ENCODE measurements at places on chromosomes 6 and 20.

DNA sequence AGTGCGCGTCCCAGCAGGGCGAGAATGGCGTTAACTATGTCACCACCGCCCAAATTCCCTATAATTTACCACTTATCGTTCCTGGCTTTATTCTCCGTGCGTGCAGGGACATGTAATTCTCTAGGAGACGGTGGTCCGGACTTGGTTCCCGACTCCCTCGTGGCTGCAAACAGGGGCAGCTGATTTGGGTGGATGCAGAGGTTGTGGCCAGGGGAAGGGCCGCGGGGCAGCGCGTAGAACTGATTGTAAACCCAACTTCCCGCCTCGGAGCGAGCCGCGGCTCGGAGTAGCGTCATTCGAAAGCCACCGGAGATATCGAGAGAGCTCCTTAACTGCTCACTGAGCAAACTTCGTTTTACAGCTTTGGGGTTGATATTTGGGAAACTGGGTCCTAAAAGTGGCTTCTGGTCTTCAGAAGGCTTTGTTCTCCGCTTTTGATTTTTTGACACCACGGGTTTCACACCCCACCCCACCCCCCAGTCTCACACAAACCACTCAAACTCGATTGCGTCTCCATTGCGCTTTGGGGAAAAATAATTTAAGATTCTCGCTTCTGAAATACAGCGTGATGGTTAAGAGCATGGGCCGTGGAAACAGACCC, 17.5 kb upstream of the ZSCAN9 start:
- no peak for DNase-seq

- DNase-seq = no peak
Observed at GRCh38 chr6:125749865-125750691, 646 bp downstream of the HEY2 start.

GRCh38 chr20:11278461-11278860, 604.7 kb upstream of the JAG1 start:
- no peak for DNase-seq

- no peak for DNase-seq
Observed at GRCh38 chr6:170208651-170209353, 82.1 kb downstream of the DLL1 start.

GRCh38 chr6:157524735-157525134, 143.7 kb downstream of the ZDHHC14 start:
- no peak for DNase-seq

- no peak for DNase-seq
Observed at GRCh38 chr6:30840935-30841643, 43.2 kb upstream of the DDR1 start.

DNA sequence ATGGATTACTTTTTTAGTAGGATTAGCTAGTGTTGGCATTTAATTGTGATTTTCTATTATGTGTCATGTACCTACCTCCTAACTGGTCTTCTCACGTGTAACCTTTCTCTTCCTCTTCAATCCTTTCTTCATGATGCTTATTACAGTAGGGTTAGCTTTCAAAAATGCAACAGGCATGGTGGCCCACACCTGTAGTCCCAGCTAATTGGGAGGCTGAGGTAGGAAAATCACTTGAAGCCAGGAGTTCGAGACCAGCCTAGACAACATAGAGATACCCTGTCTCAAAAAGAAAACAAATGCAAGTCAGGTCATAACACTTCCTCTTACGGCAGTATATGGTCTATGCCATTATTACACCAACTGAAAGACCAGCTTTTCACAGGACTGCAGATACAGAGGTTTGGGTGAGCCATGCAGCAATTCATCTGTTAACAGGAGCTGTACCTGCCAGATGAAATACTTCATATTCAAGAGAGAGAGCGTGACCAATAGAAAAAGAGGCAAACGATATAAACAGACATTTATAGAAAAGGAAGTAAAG, 195.0 kb downstream of the TMEM242 start:
- DNase-seq = no peak

DNA sequence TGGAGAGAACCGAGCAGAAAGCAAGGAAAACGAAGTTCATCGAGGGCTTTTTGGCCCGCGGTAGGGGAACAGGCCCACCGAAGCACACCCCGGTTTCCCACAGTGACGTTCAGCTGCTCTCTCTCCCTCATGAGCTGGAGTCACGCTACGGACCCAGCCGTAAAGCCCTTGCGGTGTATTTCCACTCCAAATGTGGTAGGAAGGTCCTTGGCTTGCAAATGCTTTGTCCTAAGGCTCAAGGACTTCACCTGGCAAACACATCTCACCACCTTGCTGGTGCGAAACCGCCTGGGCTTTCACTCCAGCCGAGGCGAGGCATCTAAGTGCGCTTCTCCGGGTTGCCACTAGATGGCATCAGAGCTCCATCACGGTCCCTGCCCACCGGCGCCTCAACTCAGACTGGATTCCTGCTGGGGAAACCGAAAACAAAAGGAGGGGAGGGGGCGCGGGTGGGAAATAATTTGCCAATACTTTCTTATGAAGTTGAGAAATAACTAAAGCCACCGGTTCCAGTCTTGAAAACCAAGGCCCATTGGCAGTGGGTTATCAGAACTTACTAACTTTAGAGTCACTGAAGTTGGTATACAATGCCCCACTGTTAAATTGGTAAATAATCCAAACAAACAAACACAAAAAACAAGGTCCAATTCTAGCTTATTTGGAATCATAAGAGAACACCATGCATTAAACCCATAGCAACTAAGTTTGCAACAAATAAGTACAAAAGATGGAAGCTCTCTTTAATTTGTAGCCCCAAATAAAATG, 13.4 kb upstream of the FOXC1 start:
- no peak for DNase-seq

DNA sequence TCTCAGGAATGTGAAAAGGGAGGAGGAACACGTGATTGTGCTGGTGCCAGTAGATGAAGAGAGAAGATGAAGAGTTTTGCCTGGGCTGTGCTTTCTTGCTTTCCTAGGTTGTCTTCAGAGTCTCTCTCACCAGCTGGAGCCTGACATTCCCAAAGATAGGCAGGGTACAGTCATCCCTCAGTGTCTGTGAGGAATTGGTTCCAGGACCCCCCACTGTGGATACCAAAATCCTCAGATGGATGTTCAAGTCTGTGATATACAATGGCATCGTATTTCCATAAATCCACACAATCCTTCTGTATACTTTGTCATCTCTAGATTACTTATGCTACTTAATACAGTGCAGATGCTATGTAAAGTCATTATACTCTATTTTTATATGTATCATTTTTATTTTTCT, 113.5 kb downstream of the SAMD5 start:
- no peak for DNase-seq

- DNase-seq = no peak
Observed at GRCh38 chr6:166169549-166170421, 2.1 kb upstream of the TBXT start.

DNA sequence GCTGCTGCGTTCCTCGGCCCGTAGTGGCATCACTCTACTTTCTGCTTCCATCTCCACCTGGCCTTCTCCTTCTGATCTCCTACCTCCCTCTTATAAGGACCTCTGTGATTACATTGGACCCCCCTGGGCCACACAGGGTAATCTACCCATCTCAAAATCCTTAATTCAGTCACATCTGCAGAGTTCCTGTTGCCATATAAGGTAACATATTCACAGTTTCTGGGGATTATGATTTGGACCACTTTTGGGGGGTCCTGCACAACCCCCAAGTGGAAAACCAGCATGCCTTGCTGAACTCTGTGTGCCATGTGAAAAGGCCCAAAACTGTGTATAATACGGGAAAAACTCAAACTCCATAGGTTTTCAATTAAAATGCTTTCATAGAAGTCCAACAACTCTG, 51.1 kb downstream of the LY86 start:
- DNase-seq = no peak

GRCh38 chr6:29005183-29005885, at the start of gene ZNF311:
Gene ZNF311 (minus strand): TSS chr6:29005315. CDS start chr6:29003954, 1,361 bp downstream.
- no peak for DNase-seq

DNA sequence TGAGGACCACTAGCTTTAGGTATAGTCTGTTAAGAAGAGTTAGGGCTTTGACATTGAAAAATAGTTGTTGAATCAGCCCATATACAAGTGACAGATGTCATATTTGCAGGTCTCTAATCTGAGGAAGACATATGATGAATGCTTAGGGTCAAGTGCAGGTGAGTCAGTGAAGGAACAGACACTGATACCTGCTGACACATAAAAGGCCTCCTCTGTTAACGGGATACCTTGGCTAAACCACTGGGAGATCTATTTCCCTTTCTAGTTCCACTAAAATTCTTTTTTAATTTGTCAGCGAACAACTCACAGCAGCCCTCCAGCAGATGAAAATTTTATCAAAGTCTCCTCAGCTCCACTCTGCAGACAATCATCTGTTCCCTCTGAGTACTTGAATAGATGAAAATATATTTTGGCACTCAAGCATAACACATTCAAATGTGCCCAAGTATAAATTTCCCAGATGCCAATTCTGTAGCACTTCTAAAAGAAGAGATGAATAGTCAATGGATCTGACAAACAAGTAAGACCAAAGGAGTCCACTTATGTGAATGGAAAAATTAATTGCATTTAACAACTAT, 154.0 kb downstream of the KIF16B start:
- DNase-seq = no peak

DNA sequence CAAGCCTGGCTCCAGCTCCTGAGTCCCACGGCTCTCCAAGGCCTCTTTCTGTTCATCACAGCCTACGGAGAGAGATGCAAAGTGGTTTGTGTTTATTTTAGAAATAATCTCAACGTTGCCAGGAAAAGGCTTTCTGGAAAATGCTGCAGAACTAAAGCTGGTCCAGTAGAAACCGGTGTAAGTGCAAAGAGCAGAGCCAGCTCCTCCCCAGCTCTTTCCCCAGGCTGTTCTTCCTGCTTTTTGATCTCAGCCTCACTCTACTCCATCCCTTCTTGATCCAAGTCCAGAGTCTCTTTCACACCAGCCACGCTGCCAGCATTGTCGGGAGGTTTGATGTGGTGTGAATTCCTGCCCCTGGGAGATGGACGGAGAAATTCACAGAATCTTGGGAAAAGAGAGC, 69.8 kb downstream of the TMEM170B start:
- no peak for DNase-seq

DNA sequence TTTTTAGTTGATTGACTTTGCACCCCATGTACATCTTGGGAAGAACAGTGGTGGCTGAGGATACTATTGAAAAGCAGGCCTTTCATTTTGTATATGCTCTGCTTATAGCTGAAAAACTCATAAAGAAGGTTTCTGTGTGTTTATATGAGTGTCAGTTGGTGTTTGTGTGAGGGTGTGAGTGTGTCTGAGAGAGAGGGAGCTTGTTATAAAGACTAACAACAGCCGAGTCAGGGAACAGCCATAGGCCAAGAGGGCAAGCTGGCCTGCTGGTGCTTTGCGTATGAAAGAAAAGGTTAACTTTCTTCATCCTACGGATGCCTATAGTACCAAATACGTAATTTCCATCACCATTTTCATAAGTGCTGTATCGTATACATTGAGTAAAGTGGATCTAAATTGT, 88.3 kb downstream of the MTHFD1L start:
- no peak for DNase-seq

DNA sequence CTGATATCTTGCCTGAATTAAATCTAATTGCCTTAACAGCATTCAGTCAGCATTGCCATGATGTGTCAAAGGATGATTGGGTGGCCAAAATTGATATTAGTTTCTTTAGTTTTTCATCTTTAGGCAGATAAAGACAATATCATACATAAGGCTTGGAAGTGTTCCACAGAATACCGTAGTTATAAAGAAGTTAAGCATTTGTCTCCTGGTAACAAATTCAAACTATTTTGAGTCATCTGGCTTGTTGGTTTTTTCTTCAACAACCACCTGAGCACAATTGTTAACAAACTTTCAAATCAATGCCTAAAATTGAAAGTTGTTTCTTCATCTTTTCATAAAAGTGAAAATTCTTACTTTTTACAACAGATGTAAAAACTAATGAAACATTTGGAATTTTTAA, 47.5 kb upstream of the ADGRF5 start:
- no peak for DNase-seq

GRCh38 chr6:104381907-104382306, 477.8 kb downstream of the HACE1 start:
- no peak for DNase-seq

DNA sequence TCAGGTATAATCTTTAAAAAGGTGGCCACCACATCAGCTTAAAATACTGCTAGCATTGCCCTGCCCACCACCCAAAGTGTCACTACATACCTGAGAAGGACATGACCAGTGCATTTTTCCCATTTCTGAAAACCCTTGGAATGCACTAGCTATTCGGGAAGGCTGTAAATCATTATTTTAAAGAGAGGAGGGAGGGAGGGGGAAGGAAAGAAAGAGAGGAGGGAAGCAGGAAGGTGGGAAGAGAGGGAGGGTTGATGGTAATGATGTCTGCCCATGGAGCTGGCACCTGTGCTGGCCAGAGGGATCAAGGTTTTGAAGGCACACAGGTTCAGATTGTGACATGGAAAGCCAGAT, 32.4 kb downstream of the VAPB start:
- no peak for DNase-seq

- DNase-seq = no peak
Observed at GRCh38 chr6:5726976-5727718, 279.6 kb downstream of the NRN1 start.

Data from GM04504 (cell line).